Activated CD8-positive, alpha-beta memory T cell treated with anti-CD3 and anti-CD28 coated beads, Interleukin-2, amount 10 ng/mL, durations not matched to agents 7 days and 5 days (primary cell): ENCODE measurements at places on chromosomes 3 and 15. TPM values are rescaled to one million over a fixed set of nuclear protein-coding genes. Genes with fewer than 3 reads are reported as not detected.

DNA sequence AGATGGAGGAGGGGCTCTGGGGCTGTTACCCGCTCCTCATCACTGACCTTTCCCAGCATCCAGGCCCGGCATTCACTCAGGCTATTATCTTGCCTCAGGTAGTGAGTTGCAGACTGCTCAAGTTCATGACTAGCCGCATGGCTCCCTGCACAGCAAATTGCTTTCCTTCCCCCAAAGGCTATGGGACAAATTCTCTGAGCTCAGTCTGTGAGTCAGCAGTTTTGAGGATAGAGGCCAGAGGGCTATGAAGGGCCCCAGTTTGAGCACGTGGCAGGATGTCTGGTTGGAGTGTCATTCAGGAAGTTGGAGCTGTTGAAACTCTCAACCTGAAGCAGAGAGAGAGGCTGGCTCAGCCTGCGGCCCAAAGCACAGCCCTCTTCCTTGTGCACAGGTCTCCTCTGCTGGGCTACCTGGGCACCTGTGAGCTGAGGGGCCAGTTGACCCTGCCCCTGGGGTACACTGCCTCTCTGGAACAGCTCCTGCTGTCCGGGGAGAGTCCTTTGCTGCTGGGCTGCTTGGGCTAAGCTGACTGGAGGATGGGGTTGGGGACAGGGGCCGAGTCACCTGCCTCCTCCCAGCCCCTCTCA, 7.9 kb downstream of the FAH start:
- DNase-seq: peak; percentile 86

DNA sequence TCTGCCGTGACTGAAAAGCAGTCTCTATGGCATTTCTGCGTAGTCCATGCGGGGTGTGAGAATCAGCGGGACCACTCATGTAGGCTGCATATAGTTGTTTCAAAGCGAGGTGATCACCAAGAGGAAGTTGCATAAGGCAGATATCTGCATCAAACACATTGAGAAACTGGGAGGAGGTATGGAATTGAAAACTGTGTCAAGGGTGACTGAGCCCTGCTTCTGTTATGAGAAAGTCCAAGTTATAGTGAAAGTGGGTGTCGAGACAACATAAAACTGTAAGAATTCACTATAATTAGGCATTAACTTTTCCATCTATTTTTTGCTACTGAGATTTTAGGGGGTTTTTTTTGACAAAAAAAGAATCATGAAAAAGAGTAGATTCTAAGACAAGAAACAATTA, 109.3 kb downstream of the ZIC1 start:
- no peak for DNase-seq

DNA sequence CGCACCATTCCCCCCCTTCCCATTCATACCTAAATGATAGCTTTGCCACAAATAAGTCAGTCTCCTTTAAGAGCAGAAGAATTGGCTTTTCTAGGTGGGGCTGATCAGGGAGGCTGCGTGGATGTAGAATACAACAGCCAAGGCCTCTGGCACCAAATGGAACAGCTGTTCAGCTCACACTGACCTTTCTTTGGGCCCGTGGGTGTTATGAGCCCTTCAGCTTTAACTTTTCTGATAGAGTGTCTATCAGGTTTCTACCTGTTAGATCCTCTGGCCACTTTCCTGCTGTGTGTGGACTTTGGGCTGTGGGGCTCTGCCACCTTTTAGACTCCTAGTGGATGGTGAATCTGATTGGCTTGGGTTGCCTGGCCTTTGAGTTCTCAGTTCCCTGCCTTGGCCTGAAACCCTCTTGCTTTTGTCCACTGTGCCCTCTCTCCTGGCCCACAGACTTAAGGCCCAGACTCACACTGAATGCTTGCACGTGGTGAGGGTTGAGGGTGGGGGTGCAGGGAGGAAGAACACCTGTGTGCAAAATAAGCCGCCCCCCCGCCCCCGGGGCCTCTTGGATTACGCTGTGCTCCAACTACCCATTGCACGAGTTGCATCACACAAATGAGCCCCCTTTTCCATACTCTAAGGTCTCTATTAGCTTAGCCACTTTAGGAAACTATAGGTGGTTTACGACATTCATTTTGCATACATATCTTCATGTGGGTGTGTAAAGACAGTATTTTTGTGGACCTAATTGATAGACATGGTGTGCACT, 1.3 kb upstream of the RFX7 start:
- peak; percentile 54 for DNase-seq

- no peak for DNase-seq
Measured at GRCh38 chr3:38960042-38960622, 91.6 kb downstream of the SCN11A start.

- DNase-seq: no peak
Measured at GRCh38 chr3:192851821-192852372, 65.8 kb downstream of the MB21D2 start.

DNA sequence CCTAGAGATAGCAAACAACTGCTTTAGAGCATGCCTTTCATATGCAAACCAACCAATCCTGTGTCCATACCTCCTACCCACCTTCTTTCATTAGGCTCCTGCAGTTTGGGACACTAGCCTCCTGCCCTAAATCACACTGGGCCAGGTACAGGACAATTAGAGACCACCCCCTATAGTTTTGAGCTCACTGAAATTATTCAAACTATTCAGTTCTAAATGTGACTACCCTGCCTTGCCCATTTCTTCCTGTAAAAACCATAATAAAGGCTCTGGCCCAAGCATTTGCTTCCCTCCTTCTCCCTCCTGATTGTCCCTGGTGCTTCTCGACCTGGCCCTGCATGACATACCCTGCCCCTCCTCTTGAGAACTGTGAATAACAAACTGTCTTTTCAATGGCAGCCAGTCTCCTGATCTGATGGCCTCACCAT, 31.4 kb upstream of the LRIG1 start:
- DNase-seq: no peak

DZIP1L gene
- total RNA-seq: 0.38 TPM

SMAD6 gene
- 0.14 TPM for total RNA-seq

CILP gene
- total RNA-seq: 0.05 TPM

DNA sequence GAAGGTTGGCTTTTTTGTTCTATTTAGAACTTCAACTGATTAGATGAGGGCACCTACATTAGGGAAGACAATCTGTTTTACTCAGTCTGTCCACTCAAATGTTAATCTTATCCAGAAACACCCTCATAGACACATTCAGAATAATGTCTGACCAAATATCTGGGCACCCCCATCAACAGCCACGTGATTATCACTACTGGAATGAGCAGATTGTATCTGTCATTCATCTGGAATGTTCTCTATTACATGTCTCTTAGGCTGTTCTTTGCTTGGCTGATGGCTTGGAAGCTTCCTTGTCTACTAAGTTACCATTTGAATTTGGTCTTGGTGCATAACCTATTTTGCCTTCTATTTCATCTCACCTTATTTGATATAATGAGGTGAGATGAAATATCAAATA, 15.7 kb upstream of the LRRC58 start:
- no peak for DNase-seq

DNA sequence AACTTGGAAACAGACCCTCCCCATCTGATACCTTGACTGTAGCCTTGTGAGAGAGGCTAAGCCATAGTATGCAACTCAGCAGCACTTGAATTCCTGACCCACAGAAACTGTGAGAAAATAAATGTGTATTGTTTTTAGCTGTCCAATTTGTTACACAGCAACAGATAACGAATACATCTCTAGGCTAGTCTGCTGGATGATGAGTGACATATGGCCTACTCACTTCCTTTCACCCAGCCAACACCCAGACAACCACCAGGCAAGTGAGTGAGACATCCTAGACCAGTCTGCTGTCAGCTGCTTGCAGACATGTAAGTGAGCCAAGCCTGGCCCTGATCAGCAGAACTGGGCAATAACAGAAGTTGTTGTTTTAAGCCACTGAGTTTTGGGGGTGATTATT, 19.2 kb upstream of the SMAD6 start:
- DNase-seq: no peak

DNA sequence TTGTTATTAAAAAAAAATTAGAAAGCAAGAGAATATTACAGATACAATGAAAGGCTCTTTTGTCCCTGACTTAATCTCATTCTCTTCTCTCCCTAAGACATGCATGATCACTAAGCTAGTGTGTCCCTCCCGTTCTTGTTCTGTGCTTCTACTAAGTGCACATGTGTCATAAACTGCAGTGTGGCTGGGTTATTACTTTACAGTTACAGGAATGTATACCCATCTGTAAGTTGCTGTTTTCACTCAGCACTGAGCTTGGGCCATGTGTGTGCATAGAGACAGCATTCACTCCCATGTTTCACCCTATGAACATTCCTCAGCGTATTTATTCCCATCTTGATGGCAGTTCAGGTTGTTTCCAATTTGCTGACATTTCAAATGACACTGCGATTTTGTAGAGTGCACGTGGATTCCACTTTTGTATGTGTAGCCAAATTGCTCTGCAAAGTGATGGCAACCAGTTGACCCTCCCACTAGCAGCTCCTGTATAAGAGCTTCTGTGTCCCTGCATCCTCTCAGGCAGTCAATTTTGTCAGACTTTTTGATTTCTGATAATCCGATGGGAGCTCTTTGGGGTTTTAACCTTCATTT, 145.8 kb upstream of the UBE2E1 start:
- no peak for DNase-seq

DNA sequence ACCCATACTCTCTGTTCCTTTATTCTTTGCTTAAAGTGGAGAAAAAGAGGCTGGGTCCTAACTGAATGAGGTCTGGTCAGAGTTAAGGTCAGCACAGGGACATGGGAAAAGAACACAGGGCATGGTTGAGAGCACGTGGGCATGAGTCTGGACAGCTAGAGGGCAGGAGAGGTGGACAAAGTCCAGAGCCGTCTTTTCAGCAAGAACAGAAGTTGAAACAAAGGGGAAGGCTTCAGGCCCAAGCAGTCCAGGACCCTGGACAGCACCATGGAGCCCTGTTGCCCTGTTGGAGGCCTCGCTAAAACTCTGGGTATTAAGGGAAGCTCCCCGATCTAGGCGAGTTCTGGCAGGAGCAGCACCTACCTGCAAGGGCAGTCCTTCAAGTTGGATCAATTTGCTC, 50.7 kb downstream of the XYLB start:
- DNase-seq: no peak

- DNase-seq: no peak
Measured at GRCh38 chr3:64530434-64531049, 157.3 kb downstream of the ADAMTS9 start.

DNA sequence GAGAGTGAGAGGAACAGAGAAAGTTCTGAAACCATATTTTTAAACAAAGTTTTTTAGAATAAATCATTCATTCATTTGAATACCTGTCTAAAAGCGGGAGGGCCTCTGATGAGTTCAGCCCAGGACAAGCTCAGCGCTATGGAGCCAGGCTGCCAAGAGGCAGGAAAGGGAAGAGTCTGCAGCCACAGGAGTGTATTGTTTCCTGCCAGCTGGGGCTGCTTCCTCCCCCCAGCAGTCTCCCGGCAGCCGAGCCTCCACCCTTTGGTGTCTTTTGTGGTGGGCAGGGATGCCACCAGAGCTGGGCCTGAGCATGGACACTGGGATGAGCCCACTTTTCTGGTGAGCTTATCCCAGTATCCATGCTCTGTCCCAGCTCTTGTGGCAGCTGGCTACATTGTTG, 199.5 kb upstream of the TPRG1 start:
- DNase-seq: no peak

DNA sequence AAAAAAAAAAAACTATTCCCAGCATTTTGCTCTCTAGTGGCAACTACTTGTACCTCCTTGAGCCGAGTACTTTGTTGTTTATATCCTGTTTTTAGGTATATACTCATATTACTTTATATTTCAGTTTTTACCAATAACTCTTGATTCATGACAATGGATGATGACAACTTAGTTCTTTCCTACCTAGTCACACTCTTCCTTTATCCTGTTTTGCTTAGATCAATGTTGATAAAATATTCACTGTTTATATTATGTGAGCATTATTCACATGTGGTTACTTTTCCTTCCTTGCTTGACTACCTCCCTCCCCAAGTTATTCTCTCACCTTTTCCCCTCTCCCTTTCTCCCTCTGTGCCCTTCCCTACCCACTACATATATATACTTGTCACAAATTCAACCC, 53.7 kb downstream of the NKIRAS1 start:
- DNase-seq: no peak
